ENCODE measurements at places on chromosomes 11 and 22.

DNA sequence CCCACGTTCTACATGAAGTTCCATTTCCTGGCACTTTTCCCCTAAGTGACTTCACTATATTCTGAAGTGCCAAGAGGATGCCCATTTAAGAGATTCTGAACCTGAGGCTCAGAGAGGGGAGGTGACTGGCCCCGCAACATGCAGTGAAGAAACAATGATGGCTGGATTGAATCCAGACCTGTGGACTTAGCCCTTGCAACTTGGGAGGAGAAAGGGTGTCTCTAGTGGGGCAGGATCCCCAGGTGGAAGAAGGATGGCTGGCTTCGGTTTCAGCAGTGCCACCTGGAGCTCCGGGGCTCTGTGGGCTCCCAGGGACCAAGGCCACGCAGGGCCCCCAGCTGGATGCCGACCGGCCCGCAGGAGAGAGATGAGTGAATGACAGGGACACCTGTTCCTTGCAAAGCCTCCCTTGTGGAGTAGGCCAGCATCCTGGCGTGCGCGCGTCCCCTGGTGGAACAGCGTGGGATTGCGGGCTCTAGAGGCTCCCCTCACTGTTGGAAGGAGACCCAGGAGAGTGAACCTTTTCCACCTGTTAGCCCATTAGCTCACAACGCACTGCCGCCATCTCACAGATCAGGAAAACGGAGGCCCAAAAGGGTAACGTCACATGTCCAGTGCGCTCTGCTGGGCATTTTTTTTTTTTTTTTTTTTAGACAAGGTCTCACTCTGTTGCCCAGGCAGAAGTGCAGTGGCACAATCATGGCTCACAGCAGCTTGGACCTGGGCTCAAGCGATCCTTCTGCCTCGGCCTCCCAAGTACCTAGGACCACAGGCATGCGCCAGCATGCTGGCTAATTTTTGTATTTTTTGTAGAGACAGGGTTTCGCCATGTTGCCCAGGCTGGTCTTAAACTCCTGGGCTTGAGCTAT, 104.7 kb downstream of the KIAA1671 start:
- DNase-seq: peak; percentile 15

DNA sequence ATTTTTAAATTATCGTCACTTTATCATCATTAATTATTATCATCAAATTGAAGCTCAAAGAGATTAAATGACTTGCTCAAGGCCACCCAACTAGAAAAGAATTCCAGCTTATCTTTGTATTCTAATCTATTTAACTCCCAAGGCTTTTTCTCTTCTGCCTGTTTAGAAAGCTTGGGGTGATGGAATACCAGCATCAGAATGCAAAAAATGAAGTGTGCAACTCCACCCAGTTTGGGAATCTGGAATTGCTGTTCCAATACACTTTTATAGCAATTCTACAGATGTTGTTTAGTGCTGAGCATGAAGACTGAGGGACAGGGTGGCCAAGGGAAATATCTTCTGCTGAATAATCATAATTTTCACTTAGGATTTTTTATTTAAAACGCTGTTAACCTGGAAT, 97.2 kb upstream of the FIBIN start:
- DNase-seq: no peak

GRCh38 chr11:86688398-86689179, 16.2 kb upstream of the ME3 start:
- DNase-seq: peak; percentile 29

DNA sequence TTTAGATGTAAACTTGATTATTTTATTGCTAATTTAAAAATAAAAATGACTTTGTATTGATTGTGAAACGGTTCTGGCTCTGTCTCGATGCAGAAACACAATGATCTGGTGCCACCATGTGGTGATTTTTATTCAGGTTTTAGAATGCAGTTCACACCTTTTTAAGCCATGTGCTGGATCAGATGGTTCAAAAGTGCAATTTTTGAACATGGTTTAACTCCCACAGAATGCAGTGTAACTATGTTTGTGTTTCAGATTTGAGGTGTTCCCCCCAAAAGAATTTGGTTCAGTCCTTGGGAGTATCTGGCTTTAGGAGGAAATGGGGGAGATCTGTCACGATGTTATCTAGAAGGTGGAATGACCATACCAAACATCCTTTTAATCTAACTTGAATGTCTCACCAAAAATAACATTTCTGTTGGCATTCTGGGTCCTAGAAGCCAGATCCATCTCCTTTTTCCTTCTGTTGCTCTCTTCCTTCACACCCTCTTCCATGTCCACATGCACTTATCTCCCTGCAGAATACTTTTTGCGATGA, 7.9 kb downstream of the MRPL16 start:
- peak; percentile 10 for DNase-seq

DNA sequence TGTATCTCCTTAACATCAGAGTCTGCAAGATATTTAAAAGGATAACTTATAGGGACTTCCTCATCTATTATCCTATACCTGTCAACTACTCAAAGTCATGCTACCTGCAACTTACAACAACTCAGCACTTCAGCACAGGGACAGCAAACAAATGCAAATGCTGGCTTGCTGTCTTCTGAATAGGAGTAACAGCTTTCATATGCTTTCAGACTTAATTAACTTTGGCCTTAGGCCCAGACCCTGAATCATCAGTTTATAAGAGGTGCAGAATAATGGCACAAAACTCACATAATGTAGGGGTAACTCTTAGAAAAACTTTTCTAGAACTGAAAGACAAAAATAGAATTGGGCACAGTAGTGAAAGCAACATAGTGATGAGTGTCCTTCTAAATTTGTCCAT, 953.4 kb downstream of the DLG2 start:
- no peak for DNase-seq

- no peak for DNase-seq
These were observed 45.0 kb downstream of the OR4C6 start for GRCh38 chr11:55707029-55707428.

DNA sequence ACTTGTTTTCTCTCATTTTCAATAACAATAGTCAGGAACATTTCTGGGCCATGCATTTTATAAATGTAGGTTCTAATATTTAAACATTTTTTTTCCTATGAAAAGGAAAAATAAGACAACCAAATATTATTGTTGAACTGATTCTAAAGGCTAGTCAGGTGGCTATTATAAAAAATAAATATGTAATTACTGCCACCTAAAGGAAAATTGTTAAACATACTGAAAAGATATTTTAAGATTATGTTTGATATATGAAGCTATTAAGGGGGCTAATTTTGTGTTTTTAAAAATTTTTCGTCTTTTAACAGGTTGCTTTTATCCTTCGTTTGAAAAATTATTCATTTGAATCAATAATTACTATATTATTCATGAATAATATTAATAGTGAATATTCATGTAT, 62.2 kb upstream of the FDX1 start:
- DNase-seq: no peak

DNA sequence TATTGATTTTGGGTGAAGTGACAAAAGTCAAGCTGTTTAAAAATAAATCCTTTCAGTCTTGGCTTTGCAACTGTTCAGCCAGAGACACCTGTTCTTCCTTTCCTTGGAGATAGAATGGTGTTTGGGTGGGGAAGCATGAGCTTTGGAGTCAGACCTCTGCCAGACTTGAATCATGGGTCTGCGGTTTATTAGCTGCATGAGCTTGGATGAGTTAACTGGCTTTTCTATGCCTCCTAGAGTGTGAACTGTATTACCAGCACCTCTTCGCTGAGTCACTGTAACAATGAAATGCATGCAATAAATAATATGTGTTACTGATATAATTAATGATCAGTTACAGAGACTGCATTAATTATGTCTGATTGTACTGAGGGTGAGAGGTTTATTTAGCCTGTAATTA, 13.5 kb upstream of the MYEOV start:
- no peak for DNase-seq

- DNase-seq: no peak
These were observed 71.7 kb downstream of the DBX1 start for GRCh38 chr11:20088397-20089225.

- DNase-seq: no peak
These were observed 14.5 kb downstream of the ROBO3 start for GRCh38 chr11:124879493-124880289.

- no peak for DNase-seq
These were observed 78.9 kb downstream of the ANO3 start for GRCh38 chr11:26410706-26411366.

DNA sequence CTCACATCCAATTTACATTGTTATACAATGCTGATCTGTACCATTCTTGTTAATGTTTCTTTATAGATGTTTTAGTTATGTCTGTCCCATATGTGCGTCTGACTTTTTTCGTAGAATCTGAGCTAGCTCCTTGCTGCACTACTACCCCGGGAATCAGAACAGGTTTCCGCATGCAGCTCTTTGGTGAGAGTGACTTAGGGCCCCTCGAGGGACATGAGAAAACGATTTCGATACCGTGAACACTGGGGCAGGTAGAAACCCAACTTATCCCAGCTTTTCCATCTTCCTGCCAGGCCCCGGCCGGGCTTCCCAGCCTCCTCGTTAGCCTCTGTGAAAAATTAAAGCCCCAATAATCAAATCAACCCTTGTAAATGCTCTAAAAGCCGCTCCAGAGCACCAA, 23.4 kb upstream of the PKNOX2 start:
- DNase-seq: no peak

- DNase-seq: no peak
These were observed 13.8 kb downstream of the MRGPRF start for GRCh38 chr11:68999093-68999747.

GRCh38 chr11:69035150-69035945, 13.4 kb upstream of the TPCN2 start:
- DNase-seq: no peak

DNA sequence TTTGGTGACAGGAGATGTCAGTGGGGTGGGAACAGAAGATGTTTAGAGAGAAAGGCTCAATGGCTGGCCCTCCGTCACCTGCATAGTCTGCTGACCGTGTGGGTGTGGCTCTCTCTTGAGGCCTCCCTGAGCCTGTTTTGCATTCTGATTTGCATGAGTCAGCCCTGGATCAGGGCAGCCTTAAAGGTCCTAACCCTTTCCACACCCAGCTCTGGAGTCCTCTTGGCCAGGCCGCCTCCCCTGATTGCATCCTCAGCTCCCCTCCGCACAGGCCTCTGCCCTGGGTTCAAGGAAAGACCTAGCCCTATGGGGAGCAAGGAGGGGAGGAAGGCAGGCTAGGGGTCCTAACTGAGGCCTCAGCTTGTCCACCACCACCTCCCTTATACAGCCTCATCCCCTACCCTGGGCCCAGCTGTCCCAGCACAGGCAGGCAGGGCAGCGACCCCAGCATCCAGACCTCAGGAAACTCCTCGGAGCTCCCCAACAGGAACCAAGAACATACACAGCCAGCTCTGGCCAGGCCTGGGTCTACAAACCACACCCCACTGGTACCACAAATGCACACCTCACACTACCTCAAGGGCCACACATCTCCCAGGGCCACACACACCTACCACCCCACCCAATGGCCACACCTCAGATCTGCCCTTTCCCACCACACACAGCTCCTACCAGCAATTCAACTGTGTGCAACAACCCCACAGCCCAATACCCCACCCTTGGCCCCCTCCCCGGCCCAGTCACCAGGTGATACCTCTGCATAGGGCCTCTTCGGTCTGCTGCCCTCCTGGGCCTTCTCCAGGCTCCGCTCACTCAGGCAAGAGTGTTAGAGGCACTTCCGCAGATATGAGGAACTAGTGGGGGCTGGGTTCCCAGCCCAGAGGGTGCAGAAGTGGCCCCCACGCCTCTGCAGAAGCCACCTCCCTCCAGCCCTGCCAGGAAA, 13.7 kb downstream of the ARAP1 start:
- DNase-seq: peak; percentile 59

- no peak for DNase-seq
These were observed 52.0 kb downstream of the KCNJ1 start for GRCh38 chr11:128814856-128815705.

DNA sequence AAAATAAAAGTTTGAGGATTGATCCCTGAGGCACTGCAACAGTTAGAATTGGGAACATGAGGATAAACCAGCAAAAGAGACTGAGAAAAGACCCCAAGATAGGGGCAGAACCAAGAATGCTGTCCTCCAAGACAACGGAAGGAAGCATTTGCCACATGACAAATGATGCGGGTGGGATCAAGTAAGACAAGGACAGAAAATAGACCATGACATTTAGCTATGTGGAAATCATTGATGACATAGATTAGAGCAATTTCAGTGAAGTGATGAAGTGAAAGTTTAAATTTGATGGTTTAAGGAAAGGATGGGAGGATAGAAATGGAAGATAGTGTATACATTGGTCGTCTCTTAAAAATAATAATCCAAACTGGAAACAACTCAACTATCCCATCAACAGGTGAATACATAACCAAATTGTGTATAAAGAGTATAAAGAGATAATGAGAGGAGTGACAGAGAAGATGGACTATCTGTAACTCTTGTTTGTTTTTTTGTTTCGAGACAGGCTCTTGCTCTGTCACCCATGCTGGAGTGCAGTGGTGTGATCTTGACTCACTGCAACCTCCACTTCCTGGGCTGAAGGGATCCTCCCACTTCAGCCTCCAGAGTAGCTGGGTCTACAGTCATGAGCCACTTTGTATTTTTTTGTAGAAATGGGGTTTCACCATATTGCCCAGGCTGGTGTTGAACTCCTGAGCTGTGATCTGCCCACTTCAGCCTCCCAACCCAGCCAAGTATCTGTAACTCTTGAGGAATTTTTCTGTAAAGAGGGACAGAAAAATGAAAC, 48.7 kb upstream of the FDX1 start:
- no peak for DNase-seq

- peak; percentile 74 for DNase-seq
These were observed 7.2 kb downstream of the ARSA start for GRCh38 chr22:50620593-50621355.

DNA sequence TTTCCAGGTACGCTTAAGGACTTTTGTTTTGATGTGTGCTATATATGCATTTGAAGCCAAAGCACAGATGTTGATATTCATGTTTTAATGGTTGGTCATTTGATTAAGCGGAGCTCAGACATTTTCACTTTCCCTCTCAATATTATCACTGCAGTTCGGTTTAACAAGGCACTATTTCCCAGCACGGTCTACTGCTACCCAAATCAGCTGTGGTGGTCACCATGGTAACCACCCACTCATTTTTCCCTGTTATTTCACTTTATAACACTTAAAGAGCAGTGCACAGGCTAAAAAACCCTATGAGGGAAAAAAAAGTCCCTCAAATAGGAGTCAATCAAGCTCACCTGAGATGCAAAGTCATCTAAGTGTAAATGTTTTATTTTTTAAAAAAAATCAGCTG, 439.6 kb upstream of the CCDC90B start:
- no peak for DNase-seq

- DNase-seq: no peak
These were observed 29.0 kb upstream of the CREB3L1 start for GRCh38 chr11:46248289-46249102.

DNA sequence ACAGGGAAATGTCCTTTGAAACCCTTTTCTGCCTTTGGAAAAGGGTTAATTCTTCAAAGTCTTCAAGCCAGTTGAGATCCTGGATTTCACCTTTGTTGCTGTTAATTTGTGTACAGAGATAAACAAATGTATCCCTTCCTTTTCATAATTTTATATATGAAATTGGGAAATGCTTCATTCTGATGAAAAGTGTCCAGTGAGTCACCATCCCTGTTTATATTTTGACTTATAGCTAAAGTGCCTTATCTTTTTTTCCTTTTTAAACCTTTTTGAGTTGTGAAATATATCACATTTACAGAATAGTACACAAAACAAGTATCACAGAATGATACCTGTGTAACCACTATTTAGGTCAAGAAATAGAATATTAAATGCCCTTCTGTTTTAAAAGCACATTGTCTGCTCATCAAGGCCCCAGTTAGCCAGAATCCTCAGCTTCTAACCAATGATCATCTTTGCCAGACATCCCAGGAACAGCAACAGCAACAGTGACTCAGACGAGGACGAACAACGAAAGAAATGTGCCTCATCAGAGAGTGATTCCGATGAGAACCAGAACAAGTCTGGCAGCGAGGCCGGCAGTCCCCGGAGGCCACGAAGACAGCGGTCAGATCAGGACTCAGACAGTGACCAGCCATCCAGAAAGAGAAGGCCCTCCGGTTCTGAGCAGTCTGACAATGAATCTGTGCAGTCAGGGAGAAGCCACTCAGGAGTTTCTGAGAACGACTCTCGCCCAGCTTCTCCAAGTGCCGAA, 27.3 kb downstream of the CTR9 start:
- DNase-seq: no peak

Measured in GDM1 (cell line).